ENCODE measurements at places on chromosomes 6 and 20. TPM values are rescaled to one million over a fixed set of nuclear protein-coding genes. Genes with fewer than 3 reads are reported as not detected.

GRCh38 chr6:148757944-148758480 lies 11.2 kb downstream of the UST start:
- no peak overlapping the region for H3K27ac ChIP-seq
- H3K36me3 ChIP-seq: no peaks in the 10 kb centered on the region
- no peak overlapping the region for H3K4me3 ChIP-seq
- no peak for DNase-seq
- no peaks in the 10 kb centered on the region for H3K4me1 ChIP-seq

FNDC11 gene
- total RNA-seq: 12.1 TPM

WFDC13 gene
- not detected for total RNA-seq

GRCh38 chr6:106170030-106170791 lies 84.1 kb downstream of the PRDM1 start:
- H3K4me3 ChIP-seq: no peak overlapping the region
- no peak for DNase-seq
- H3K27me3 ChIP-seq: no peaks in the 10 kb centered on the region
- no peaks in the 10 kb centered on the region for H3K4me1 ChIP-seq
- H3K36me3 ChIP-seq: no peaks in the 10 kb centered on the region

DNA sequence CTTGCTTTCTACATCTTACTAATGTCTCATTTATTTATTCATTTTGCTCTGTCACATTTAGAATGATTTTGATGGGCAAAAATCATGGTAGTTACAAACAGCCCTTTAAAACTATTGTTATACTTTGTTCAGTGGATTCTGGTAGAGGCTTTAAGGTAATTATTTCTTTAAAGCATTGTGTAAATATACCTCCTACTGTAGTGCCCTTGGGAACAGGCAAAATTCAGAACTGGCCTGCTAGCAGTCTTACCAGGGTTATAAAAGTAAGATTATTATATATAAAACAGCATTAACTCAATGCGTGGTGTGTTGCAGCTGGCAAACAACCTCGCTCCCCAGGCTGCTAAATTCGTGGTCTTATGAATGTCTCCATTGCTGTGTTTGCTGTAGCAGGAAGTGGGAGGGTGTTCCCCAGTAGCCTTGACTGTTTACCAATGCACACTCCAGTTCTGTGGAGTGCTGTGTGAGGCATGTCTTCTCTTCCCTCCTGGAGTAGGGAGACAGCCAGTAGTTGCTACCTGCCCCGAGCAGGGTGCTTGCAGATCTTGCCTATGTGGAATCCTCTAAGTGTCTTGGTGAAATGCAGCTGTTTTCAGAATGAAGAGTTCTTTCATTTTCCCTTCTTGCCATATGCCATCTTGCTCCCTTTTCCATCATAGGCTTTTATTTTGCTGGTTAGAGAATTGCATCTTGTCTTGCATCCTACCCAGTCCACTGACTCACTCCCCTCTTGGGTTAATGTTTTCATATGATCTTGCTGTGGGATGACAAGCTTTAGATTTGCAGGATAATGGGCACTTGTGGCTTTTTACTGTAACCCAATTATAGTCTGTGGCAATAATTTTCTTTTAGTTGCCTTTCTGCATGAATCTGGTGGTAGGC lies 45.3 kb downstream of the IGF2R start:
- H3K4me3 ChIP-seq: no peak overlapping the region
- DNase-seq: no peak
- no peaks in the 10 kb centered on the region for H3K36me3 ChIP-seq
- H3K27me3 ChIP-seq: no peaks in the 10 kb centered on the region

DNA sequence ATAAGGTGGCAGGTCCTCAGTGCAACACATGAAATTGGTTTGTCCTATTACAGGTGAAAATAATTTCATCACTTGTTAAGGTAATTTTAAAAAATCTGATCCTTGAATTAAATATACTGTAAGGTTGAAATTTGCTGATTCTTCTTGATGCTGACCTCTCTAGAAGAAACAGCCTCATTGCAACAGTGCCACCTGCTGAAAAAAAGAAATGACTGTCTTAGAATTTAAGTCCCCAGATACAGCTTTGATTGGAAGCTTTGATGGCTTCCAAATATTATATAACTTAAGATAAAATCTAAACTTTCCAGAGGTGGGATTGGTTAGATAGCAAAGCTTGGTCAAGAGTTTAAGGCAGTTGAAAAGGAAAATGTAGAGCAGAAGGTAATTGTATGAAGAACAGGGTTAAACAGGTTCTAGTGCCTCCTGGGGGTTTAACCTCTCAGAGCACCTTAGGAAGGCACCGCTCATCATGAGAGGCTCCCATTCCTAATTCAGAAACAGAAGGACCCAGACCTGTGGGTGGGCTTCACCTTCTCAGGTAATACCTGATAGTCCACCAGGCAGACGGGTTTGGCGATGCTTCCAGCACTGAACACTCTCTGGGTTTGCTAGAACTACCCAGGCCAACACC lies 401.0 kb downstream of the PAX1 start:
- DNase-seq: peak; percentile 6
- peaks cover 2% of the 10 kb centered on the region for H3K27me3 ChIP-seq
- H3K4me1 ChIP-seq: no peaks in the 10 kb centered on the region
- H3K4me3 ChIP-seq: no peak overlapping the region
- H3K27ac ChIP-seq: no peak overlapping the region

GRCh38 chr6:111730864-111731263 lies 125.2 kb upstream of the TRAF3IP2 start:
- H3K27ac ChIP-seq: no peak overlapping the region
- no peak overlapping the region for H3K4me3 ChIP-seq
- no peaks in the 10 kb centered on the region for H3K4me1 ChIP-seq

GRCh38 chr6:16548121-16548520 lies 213.1 kb downstream of the ATXN1 start:
- H3K27ac ChIP-seq: no peak overlapping the region
- H3K36me3 ChIP-seq: no peaks in the 10 kb centered on the region

GRCh38 chr20:44598423-44599305 lies 16.3 kb downstream of the PKIG start:
- no peak for DNase-seq
- H3K4me3 ChIP-seq: no peak overlapping the region
- peak overlapping the region; percentile 7 for H3K27ac ChIP-seq
- no peaks in the 10 kb centered on the region for H3K36me3 ChIP-seq
- no peaks in the 10 kb centered on the region for H3K27me3 ChIP-seq
- H3K4me1 ChIP-seq: no peaks in the 10 kb centered on the region

CLDN20 gene
- not detected for total RNA-seq

HEBP2 gene
- total RNA-seq: 187 TPM

- H3K4me3 ChIP-seq: no peak overlapping the region
- H3K27me3 ChIP-seq: no peaks in the 10 kb centered on the region
- H3K36me3 ChIP-seq: no peaks in the 10 kb centered on the region
- no peak overlapping the region for H3K27ac ChIP-seq
Measured at GRCh38 chr6:169968541-169969270, 217.3 kb downstream of the ERMARD start.

GRCh38 chr6:90107371-90107770 lies 189.3 kb downstream of the BACH2 start:
- no peak overlapping the region for H3K4me3 ChIP-seq
- no peak overlapping the region for H3K27ac ChIP-seq
- no peaks in the 10 kb centered on the region for H3K36me3 ChIP-seq
- no peaks in the 10 kb centered on the region for H3K4me1 ChIP-seq
- H3K27me3 ChIP-seq: no peaks in the 10 kb centered on the region
- no peak for DNase-seq

NUS1 gene
- 26.1 TPM for total RNA-seq

GRCh38 chr6:138106665-138107077 lies 548 bp downstream of the PERP start:
- H3K36me3 ChIP-seq: no peaks in the 10 kb centered on the region
- H3K27ac ChIP-seq: peak overlapping the region; percentile 95
- no peaks in the 10 kb centered on the region for H3K27me3 ChIP-seq
- DNase-seq: no peak

DNA sequence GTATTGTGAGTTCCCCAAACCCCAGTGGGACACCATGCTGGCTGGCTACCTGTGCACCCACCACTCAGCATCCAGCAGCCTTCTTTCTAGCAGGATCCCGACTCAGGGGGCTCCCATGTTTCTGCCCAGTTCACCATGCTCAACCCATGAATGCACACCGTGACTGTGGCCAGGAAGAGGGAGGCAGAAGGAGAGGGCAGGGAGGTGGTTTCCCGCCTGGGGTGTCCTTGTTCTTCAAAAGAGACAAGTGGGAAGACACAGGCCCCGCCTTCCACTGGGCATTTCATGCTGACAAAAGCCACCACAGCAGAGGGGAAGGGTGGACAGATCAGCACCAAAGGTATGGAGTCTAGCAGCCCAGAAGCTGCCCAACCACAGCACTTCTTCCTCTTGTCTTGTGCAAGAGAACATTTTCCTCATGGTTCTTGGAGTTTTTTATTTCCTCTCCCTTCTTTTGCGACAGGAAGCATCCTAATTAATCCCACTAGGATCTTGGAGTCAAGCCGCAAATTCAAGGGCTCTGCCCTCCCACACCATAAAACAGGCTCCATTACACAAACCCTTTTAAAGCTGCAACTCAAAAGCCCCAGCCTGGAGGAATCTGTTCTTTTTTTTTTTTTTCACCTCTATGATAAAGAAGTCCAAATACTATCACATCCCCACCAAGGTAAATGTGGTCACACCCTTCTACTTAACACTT lies 13.5 kb upstream of the ANKRD60 start:
- H3K27ac ChIP-seq: no peak overlapping the region
- H3K4me3 ChIP-seq: no peak overlapping the region
- H3K36me3 ChIP-seq: peaks cover 9% of the 10 kb centered on the region

MYO6 gene
- 58.7 TPM for total RNA-seq

GRCh38 chr6:149723771-149724417 lies 6.0 kb upstream of the LATS1 start:
- no peaks in the 10 kb centered on the region for H3K36me3 ChIP-seq
- H3K4me3 ChIP-seq: no peak overlapping the region
- no peaks in the 10 kb centered on the region for H3K27me3 ChIP-seq
- no peak overlapping the region for H3K27ac ChIP-seq
- H3K4me1 ChIP-seq: no peaks in the 10 kb centered on the region

DNA sequence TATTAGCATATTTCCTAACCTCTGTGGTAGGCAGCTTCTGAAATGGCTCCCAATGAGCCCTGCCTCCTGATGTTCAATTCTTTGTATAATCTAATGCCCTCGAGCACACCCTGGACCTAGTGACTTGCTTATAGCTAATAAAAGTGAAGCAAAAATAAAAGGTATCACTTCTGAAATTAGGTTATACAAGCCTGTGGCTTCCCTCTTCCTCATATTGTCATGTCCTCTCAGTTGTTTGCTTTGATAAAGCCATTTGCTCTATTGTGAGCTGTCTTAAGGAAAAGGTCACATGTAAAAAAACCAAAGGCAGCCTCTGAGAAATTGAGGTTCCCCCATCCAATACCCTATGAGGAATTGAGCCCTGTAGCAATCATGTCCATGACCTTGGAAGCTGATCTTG lies 442.1 kb upstream of the ADGRB3 start:
- no peaks in the 10 kb centered on the region for H3K27me3 ChIP-seq
- no peak for DNase-seq
- no peak overlapping the region for H3K27ac ChIP-seq
- H3K4me1 ChIP-seq: no peaks in the 10 kb centered on the region
- H3K4me3 ChIP-seq: no peak overlapping the region

DNA sequence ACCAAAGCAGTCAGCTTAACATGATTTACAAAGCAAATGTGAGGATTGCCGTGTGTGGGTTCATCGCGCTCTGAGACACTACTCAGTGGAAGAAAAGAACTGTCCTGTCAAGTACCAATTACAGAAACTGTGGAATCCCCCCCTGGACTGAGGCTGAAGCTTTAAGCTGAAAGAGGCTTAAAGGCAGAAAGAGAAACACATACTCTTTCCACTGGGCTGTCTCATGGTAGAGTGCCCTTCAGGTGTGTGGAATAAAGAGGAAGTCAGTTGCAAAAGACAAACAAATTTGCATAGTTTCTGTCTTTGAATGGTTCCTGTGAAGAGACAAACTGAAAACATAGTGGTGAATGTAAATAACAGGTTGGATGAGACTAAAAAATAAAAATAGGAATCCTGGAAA lies 560.4 kb upstream of the SYNCRIP start:
- no peaks in the 10 kb centered on the region for H3K27me3 ChIP-seq
- H3K4me1 ChIP-seq: no peaks in the 10 kb centered on the region

OR2H2 gene
- not detected for total RNA-seq

DNA sequence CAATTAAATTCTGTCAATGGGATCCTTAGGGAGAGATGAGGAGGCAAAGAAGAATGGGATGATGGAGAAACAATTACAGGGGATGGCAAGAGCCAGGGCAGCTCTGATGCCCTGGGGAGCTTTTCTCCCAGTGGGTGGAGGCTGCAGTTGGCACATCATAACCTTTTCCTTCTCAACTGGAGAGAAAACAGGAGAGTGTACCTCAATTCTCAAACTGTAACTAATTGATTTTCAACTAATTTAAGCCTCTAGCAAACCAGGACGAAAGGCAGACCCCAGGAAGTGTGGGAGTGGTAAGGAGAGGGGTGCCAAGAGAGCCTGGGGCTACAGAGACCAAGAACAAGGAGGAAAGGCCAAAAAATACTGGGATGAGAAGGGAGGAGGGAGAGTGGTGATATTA lies 5.7 kb downstream of the BMP5 start:
- no peaks in the 10 kb centered on the region for H3K27me3 ChIP-seq
- H3K36me3 ChIP-seq: no peaks in the 10 kb centered on the region
- no peak overlapping the region for H3K4me3 ChIP-seq

GRCh38 chr20:20814685-20815084 lies 102.2 kb upstream of the RALGAPA2 start:
- no peak overlapping the region for H3K27ac ChIP-seq
- no peak overlapping the region for H3K4me3 ChIP-seq
- no peaks in the 10 kb centered on the region for H3K36me3 ChIP-seq
- H3K27me3 ChIP-seq: no peaks in the 10 kb centered on the region

DNA sequence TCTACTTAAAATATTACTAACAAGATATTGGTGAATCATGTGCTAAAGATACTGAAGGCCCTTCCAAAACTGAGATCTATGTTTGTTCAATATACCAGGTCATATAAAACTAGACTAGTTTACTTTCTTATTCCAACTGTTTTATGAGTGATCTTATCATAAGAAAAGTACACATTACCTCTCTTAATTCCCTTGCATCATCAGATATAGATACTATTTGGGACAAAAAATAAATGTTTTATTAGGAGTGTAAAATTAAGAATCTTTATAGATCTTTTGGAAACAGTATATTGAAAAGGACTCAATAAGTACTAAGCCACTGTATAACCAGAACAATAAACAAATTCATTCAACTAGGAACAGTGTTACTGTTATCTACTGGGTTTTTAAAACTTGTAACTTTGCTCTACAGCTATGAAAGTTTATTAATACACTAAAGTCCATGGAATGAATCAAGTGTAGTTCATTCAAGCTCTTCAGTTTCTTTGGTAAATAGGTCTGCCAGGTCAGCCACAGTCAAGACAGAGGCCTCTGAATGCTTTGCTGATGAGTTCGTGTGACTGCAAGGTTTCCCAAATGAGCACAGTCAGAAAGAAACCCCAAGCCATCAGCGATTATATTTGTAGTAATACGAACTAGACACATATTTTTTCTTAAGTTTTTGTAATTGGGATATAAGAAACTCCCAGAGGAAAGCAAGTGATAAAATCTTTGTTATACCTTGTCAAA lies 71.8 kb upstream of the FBXO30 start:
- no peak overlapping the region for H3K27ac ChIP-seq
- DNase-seq: no peak
- no peaks in the 10 kb centered on the region for H3K27me3 ChIP-seq
- no peak overlapping the region for H3K4me3 ChIP-seq
- H3K4me1 ChIP-seq: peaks cover 7% of the 10 kb centered on the region
- no peaks in the 10 kb centered on the region for H3K36me3 ChIP-seq

LHFPL5 gene
- total RNA-seq: not detected

ECT2L gene
- total RNA-seq: not detected

Measured in prostate gland (tissue), 2 donors.